Sigmoid colon (tissue), 7 donors: ENCODE measurements at places on chromosomes 2 and 18. TPM values are rescaled to one million over a fixed set of nuclear protein-coding genes. Genes with fewer than 3 reads are reported as not detected.
A peak's percentile ranks its signal among the peaks of the same experiment; 100 is the strongest.

DNA sequence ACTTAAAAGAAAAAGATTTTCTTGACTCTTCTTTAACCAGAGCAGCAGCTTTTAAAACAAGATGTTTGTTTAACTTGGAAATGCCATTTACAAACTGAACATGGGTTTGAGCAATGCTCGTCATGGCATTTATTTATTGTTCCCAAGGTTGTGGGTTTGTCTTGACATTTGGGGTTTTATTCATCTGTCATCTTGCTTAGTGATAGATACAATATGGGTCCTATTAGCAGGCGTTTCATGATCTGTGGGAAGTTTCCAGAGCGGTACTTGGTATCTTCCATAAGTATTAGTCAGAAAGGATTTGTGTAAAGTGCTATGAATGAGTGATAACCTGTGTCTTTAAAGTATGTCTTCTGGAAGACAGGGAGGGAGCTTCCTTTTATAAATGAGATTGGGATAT is 29.9 kb upstream of the MGAT5 start:
- H3K27ac ChIP-seq = no peak overlapping the region
- no peaks in the 10 kb centered on the region for H3K27me3 ChIP-seq
- no peak for DNase-seq
- H3K4me1 ChIP-seq = peaks cover 21% of the 10 kb centered on the region
- H3K36me3 ChIP-seq = no peaks in the 10 kb centered on the region
- no peak overlapping the region for H3K4me3 ChIP-seq

GRCh38 chr2:240464514-240465241 is 29.2 kb downstream of the GPC1 start:
- no peak overlapping the region for H3K4me3 ChIP-seq
- no peak overlapping the region for H3K27ac ChIP-seq
- peaks cover 54% of the 10 kb centered on the region for H3K36me3 ChIP-seq

DNA sequence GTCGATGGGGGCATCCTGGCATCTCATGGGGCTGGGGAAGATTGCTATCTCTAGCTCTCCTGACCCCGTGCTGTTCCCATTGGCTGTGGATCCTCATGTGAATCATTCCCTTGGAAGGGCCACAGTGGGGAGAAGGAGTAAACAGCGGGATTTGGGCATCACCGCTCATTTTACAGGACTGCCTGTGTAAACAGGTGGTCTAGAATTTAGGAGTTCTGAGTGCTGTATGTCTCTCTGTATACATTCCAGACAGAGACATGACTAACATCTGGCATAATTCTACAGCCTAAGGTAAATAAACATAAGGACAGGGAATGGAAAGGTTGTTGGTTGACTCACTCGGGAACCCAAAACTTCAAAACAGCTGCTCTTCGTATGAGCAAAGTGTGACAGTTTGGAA is 92.7 kb downstream of the COPS8 start:
- peak overlapping the region; percentile 32 for H3K27ac ChIP-seq
- H3K36me3 ChIP-seq = no peaks in the 10 kb centered on the region
- no peaks in the 10 kb centered on the region for H3K27me3 ChIP-seq
- H3K4me3 ChIP-seq = no peak overlapping the region
- H3K4me1 ChIP-seq = peaks cover 23% of the 10 kb centered on the region
- DNase-seq = no peak

DNA sequence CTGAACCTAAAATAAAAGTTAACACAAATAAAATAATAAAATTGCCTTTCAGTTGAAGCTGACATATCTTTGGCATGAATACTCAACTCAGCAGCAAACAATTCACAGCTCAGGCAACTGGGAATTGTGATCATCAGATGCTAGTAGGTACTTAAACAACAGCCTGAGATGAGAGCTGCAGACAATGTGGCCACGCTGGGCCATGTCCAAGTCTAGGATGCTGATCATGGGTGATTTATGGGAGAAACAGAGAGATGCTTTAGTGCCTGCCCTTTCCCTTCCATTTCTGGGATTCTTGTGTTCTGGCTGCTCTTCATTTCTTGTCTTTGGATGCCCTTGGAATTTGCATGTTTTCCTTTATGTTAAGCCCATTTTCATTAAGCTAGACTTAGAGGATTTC is 212.4 kb upstream of the CWC22 start:
- no peaks in the 10 kb centered on the region for H3K4me1 ChIP-seq
- no peaks in the 10 kb centered on the region for H3K27me3 ChIP-seq
- no peak overlapping the region for H3K4me3 ChIP-seq
- H3K36me3 ChIP-seq = no peaks in the 10 kb centered on the region
- H3K27ac ChIP-seq = no peak overlapping the region
- no peak for DNase-seq

Gene PRSS56
- total RNA-seq = not detected

- H3K36me3 ChIP-seq = no peaks in the 10 kb centered on the region
- H3K4me1 ChIP-seq = no peaks in the 10 kb centered on the region
Measured at GRCh38 chr2:102194609-102195268, 7.9 kb downstream of the IL1RL2 start.

Gene SNRPD1
- total RNA-seq = 7.2 TPM

DNA sequence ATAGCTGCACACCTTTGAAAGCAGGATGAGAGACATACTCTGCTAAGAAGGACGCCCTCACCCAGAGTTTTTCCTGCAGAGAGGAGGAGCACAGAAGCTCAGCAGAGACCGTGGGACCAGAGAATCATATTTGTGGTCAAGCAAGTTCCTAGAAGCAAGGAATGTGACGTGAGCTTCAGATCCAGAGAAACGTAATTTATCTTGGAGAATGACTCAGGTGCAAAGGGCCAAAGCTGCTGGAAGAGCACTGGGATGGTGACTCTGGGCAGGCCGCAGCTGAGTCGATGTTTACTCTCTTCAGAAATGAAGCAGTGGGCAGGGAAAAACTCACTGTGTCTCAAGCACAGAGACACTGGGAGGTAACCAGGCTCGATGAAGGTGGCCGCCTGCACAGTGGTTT is 50.1 kb upstream of the IGFBP2 start:
- no peak for DNase-seq
- no peaks in the 10 kb centered on the region for H3K36me3 ChIP-seq
- H3K4me1 ChIP-seq = no peaks in the 10 kb centered on the region
- H3K4me3 ChIP-seq = no peak overlapping the region

Gene UGT1A4
- total RNA-seq = not detected

GRCh38 chr18:12819322-12819721 is 64.7 kb downstream of the PTPN2 start:
- no peaks in the 10 kb centered on the region for H3K27me3 ChIP-seq
- DNase-seq = no peak
- no peak overlapping the region for H3K27ac ChIP-seq
- peaks cover 24% of the 10 kb centered on the region for H3K36me3 ChIP-seq

DNA sequence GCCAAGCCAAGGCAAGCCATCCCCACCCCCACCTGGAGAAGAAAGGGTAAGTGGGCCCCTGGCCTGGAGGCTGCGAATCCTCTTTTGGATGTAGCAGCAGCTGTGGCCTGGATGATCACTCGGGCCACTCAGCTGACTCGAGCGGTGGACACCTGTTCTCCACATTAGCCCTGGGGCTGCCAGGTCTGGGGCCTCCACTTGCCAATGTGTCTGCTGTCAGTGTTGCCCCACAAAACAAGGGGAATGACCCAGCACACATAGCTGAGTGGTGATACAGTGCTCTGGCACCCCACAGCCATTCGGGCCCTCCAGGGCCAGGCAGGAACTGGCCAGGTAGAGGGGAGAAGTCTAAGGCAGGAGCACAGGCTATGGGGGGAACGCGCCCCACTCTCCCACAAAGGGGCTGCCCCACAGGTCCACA is 2.6 kb downstream of the STK25 start:
- H3K36me3 ChIP-seq = peaks cover 4% of the 10 kb centered on the region
- H3K4me3 ChIP-seq = no peak overlapping the region
- no peaks in the 10 kb centered on the region for H3K4me1 ChIP-seq
- H3K27me3 ChIP-seq = no peaks in the 10 kb centered on the region
- no peak overlapping the region for H3K27ac ChIP-seq
- DNase-seq = no peak

Gene ZEB2
- 67.4 TPM for total RNA-seq

Gene SDC1
- not detected for total RNA-seq

DNA sequence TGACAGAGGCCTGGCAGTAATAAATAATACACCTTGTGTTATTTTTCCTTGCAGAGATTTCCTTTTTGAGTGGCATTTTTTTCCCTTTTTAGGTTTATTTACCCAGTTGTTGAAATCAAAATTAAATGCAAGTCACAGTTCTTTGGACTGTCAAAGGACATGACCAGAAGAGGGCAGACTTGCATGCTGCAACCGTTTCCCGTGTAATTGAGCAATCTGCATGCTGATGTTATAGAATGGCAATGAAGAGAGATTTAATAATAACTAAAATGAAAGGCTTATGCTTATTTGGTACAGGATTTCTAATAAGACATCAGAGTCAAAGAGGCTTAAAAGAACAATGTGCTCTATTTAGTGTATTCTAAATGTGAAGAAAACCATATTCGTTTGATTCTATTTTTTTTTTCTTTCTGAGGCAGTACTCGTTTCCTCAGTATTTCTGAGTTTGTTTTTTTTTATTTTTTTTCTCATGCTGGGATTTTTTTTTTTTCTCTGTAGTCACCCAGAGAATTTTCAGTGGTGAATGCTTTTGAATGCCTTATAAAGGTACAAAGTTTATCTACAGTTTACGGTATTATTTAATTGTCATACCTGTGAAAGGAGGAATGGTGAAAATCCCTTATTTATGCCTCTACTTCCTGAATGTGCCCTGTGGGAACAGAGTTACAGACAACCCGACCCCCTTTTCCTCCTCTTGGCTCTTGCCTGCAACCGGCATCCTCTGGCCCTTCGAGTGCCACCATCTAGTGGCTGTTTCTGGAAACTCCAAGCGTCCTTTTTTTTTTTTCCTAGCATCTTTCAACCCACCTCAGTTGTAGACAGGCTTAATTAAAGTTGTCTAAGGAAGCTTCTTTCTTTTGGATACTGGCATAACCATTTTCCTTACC is 368.5 kb downstream of the LRRTM1 start:
- H3K36me3 ChIP-seq = no peaks in the 10 kb centered on the region
- H3K27ac ChIP-seq = no peak overlapping the region
- no peaks in the 10 kb centered on the region for H3K4me1 ChIP-seq
- no peak for DNase-seq

Gene PAX8
- total RNA-seq = 0.55 TPM

GRCh38 chr2:43399515-43400264 is 173.3 kb upstream of the ZFP36L2 start:
- no peaks in the 10 kb centered on the region for H3K36me3 ChIP-seq
- peak overlapping the region; percentile 84 for H3K27ac ChIP-seq

DNA sequence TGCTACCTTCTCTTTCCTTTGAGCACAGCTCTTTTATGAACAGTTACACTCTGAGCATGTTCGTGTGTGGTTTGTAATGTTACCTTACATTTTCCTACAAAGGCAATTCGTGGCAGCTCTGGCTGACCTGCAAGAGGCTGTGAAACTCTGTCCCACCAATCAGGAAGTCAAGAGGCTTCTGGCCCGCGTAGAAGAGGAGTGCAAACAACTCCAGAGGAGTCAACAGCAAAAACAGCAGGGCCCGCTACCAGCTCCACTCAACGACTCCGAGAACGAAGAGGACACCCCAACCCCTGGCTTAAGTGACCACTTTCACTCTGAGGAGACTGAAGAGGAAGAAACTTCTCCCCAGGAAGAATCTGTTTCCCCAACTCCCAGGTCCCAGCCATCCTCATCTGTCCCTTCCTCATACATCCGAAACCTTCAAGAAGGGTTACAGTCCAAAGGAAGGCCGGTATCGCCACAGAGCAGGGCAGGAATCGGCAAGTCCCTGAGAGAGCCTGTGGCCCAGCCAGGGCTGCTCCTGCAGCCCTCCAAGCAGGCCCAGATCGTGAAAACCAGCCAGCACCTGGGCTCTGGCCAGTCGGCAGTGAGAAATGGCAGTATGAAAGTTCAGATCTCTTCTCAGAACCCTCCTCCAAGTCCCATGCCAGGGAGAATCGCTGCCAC is 56.9 kb downstream of the WDSUB1 start:
- H3K36me3 ChIP-seq = peaks cover 65% of the 10 kb centered on the region
- H3K27ac ChIP-seq = no peak overlapping the region
- no peak overlapping the region for H3K4me3 ChIP-seq
- no peak for DNase-seq
- no peaks in the 10 kb centered on the region for H3K27me3 ChIP-seq

DNA sequence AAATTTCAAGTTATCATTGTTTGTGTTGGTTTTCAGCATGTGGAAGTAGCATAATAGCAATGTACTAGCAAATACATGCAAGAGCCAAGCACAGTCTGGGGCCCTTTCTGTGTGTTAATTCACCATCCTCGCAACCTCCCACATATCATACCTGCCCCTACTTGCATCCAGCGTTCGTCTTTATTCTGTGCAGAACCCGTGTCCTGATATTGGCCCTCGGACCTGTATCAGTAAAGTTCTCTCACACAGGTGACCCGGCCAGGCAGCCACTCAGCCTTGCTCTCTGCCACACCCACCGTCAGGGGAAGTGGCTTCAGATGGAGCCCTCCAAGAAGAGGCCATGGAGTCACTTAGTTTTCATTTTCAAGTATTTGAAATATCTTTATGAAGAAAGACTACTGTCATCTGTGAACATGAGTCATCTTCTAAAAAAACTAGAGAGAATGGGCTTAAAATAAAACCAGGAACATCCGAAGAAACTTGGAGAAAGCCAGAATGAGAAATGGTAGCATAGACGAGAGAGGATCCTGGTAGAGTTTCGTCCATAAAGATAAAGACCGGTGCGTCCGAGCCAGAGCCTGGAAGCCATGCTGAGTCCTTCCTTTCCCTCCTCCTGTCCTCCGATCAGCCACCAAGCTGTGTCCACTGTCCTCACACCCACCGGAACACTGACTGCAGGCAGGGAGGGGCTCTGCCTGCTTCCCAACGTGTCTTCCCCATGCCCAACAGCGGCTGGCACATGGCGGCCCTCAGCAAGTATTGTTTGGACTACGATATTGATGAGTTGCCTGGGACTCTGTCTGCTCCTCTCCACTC is 57.3 kb upstream of the RPL31 start:
- H3K27ac ChIP-seq = no peak overlapping the region
- H3K4me1 ChIP-seq = no peaks in the 10 kb centered on the region
- no peak for DNase-seq
- H3K36me3 ChIP-seq = no peaks in the 10 kb centered on the region
- H3K4me3 ChIP-seq = no peak overlapping the region
- no peaks in the 10 kb centered on the region for H3K27me3 ChIP-seq

Gene MROH2A
- not detected for total RNA-seq

GRCh38 chr2:215505044-215505786 is 69.3 kb upstream of the FN1 start:
- no peaks in the 10 kb centered on the region for H3K36me3 ChIP-seq
- no peak overlapping the region for H3K27ac ChIP-seq
- no peaks in the 10 kb centered on the region for H3K27me3 ChIP-seq
- no peaks in the 10 kb centered on the region for H3K4me1 ChIP-seq
- no peak overlapping the region for H3K4me3 ChIP-seq
- DNase-seq = no peak
